Adrenal gland (tissue), 19 donors: ENCODE measurements at places on chromosomes 12 and 14.
A peak's percentile ranks its signal among the peaks of the same experiment; 100 is the strongest.

DNA sequence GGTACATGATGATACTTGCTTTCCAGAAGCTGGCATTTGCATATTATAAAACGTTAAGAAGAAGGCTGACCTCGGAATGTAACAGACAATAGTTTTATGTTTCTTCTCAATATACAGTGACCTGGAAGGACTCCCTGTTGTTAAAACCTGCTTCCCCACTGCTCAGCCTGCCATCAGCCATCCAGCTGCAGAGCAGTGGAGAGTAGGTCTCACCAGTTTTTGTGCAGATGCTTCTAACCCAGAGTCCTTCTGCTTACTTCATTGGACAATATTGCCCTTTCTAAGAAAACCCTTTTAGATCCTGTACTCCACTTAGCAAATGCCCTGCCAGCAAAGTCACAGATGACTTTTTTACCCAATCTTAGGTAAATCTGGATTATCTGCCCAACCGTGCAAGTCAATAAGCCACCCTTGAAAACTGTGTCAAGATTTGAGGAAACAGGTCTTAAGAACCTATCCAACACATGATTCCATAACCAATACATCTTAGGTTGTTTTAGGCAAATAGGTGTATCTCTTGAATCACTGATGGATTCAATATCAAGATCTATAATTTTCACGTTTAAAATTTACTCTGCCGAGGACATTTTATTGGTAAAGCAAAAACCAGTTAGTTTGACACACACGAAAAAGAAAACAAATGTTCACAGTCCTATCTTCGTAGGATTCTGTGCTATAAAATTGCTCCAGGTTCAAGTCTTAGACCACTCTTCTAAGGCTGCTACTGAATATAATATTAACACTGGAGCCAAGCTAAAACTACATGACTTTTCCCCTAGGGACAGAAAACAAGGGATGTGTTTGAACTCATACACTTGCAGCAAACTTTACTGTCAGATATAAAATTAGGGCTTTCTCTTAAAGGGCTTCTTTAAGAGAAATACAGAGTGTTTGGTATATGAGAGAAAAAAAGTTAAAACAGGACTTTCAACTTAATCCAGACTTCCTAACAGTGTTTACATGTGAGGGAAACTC is 5.7 kb downstream of the PHLDA1 start:
- DNase-seq: no peak

GRCh38 chr12:57029457-57029856 is 13.1 kb upstream of the TAC3 start:
- no peak for DNase-seq

DNA sequence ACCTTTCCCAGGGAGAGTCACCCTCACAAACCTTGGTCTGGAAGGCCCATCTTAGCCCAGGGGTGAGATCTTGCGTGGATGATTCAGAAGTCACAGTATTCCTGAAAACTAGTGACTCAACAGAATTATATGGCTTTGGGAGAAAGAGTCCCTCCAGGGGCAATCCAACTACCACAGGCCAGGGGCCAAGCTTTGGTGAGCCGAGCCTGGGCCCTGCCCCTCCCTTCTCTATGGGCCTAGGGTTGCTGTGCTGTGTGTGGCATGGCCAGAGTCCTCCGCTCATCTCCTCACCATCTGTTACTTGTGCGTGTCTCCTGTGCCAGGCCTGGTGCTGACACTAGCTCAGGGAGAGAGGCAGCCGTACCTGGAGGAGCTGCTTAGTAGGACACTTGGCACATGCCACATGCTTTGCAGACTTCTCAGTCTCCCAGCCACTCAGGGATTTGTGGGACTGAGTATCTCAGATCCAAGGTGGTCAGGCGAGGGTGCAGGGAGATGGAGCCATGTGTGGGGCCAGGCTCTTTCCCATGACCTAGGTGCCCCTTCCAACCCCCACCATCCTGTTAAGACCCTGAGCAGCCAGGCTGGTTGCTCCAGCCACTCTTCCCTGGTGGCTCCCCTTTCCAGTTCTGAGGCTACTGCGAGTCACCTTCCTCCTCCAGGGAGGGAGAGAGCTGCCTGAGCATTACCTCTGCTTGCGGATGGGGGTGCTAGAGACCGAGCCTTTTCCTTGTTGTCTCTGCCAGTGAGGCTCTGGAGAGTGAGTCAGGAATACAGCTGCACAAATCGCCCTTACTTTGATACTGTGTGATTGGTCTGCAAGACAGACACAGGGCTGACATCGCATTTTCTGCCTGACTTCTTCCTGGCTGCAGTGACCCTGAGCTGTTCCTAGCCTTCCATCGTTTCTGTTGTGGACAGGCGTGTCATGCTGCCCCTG is 94.1 kb downstream of the SLC25A47 start:
- peak; percentile 87 for DNase-seq

GRCh38 chr14:99803803-99804202 is 10.6 kb downstream of the EML1 start:
- no peak for DNase-seq

DNA sequence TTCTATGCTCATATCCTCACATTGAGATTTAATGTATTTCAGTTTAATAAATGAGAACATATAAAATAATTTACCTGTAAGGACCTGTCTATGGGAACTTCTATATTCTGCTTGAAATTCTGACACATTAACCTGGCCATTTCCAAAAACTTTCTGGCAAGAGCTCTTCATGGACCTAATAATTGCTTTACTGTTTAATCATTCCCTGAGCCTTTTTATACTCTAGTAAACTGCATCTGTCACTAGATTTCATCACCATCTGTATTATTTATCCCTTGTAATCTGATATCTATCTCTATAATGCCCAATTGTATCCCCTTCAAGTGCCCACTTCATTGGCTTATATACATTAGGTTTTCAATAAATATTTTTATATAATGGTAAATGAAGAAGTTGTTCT is 327.7 kb downstream of the RAD51B start:
- DNase-seq: no peak

DNA sequence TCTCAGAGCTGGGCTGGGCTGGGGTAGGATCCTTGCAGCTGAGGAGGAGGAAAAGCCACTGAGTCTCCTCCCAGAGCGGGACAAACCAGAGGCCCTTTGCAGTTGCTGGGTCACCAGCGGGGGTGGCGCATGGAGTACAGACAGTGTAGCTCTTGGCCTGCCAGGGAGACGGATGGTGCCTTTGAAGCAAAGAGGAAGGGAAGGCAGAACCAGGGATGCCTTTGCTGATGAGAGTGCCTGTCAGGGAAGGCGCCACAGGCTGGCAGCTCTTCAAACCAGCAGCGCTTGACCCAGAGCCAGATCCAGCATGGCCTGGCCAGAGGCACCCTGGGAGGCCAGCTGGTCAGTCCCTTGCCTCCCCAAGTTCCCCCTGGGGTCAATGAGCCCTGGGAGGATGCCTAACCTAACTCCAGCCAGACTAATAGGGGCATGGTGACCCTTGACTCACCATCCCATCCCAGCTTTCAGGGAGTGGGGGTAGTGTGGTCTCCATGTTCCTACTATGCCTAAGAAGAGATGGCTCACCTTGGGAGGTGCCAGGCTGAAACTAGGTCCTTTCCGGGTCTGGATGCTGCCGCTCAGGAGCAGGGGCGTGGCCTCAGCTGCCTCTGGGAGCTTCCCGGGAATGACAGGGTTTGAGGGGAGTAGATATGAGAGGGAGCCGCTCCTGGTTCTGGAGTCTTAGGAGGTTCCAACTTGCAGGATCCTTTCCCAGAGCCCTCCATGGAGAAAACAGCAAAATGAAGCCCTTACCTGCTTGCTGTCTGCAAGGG is 19.8 kb downstream of the VASH1 start:
- peak; percentile 71 for DNase-seq

- DNase-seq: no peak
Observed at GRCh38 chr12:108009442-108010070, 119.5 kb upstream of the WSCD2 start.

DNA sequence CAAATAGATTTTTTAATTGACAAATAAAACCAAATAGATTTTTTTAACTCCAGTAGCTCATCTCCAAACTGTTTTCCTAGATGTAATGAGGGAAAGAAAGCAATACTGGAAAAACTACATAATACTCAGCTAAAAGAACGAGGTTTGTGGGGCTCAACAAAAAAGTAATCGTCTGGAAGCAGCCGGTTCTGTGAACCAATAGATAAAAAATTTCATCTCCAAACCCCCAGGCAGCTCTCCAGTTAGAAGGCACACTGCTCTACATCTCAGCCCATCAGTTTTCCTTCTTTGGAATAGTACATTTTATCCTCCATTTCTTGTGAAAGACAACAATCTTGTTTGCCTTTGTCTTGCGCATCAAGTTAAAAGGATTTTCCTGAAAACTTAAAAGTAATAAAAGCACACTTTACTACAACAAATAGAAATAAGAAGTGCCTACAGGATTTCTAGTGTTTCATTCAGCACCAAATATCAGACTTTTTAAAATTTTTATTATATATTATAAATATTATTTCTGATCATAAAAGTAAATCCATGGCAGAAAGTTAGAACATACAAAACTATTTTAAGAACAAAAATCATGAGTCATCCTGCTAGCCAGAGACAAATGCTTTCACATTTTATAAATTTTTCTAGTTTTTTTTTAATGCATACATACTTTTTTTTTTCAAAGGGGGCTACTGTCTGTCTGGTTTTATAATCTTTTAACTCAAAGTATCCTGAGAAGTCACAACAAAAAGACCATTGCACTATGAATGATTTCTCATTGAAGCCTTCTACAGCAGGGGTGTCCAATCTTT is 67.7 kb downstream of the EPS8 start:
- no peak for DNase-seq

DNA sequence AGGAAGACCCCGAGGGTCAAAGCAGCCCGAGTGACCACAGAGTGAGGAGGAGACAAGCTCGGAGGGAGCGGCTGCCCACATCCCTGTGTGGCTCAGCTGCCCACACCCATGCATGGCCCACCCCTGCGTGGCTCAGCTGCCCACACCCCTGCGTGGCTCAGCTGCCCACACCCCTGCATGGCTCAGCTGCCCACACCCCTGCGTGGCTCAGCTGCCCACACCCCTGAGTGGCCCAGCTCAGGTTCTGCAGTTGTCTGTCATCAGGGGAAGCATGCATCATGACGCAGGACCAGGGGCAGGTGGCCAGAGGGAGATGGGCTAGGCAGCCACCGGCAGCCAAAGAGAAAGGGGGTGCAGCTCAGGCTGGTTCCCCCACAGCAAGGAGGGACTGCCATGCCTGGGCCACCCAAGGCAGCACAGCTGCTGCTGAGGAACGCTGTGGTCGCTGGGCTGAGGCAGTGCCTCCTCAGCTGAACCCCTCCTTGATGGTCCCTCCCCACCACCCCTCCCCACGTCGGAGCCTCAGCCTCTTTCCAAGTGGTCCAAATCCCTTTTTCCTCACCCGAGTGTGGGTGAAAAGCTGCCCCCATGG is 33.3 kb upstream of the NUDT14 start:
- no peak for DNase-seq

GRCh38 chr12:25590011-25590721 is 37.1 kb upstream of the LMNTD1 start:
- no peak for DNase-seq

- no peak for DNase-seq
Observed at GRCh38 chr14:39419272-39419671, 13.0 kb downstream of the FBXO33 start.

DNA sequence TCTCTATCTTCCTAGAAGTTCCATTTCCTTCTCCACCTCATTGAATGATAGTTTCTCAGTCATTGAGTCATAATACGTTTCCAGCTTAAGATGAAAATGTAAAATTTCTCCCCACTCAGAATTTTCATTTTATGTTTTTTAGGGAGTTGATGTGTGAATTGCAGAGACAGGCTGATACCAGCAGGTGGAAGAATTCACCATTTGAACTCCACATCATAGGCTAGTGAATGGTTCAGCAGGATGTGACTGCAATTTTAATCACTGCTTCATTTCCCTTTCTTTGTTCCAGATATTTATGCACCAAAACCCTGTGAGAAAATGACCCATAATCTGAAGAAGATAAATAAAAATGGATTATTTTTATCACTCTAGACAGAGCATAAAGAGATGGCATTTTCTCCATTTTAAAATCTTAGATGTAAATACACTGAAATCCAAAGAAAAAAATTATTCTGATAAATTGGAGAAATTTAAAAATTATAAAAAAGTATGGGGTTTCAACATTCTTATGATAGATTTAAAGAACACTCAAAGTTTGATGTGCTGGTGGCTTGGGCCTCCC is 10.6 kb upstream of the PYGL start:
- no peak for DNase-seq

- no peak for DNase-seq
Observed at GRCh38 chr12:128755566-128755965, 68.2 kb downstream of the SLC15A4 start.

GRCh38 chr14:67622675-67623074 is 3.0 kb downstream of the ARG2 start:
- peak; percentile 71 for DNase-seq

DNA sequence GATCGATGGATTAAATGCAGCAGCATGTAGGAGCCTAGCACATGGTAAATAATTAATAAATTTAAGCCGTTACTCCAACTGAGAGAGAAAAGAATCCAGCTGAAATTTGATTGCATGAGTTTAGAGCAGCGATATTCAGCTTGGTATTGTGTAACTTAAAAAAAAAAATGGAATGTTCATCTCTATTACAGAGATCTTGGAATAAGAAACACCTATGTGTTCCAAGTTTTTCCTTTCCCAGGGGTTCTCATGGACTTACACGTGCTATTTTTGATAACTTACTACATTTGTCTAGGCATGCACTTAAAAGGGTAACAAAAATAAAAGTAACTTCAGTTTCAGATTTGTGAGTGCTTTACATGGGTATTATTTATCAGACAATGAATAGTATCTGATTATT is 122.8 kb downstream of the RASSF9 start:
- no peak for DNase-seq

DNA sequence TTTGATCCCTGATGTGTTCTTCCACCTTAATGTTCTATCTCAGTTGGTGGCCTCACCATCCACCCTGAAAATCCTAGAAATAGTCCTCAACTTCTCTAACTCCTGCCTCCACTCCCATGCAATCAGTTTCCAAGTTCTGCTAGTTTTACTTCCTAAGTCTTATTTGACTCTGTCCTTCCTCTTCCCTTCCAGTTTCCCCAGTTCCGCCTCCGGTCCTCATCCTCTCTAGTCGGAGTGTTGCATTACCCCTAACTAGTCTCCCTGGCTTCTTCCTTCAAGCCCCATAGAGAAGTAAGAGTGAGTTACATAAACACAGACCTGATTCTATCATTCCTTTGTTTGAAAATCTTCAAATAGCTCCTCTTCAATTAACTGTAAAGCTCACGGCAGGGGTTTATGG is 236.5 kb downstream of the GXYLT1 start:
- DNase-seq: no peak

DNA sequence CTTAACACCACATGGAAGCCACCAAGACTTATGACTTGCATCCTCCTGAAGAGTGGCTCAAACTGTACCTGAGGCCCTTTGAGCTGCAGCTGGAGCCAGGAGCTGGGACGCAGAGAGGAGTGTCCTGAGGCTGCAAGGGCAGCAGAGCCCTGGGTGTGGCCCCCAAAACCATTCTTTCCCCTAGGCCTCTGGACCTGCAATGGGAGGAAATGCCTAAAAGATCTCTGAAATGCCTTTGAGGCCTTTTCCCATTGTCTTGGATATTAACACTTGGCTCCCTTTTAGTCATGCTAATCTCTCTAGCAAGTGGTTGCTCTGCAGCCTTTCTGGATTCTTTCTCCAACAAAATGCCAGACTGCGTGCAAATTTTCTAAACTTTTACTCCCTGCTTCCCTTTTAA is 156.1 kb downstream of the SLC38A4 start:
- DNase-seq: no peak
